ENCODE measurements at places on chromosomes 5 and 9.

DNA sequence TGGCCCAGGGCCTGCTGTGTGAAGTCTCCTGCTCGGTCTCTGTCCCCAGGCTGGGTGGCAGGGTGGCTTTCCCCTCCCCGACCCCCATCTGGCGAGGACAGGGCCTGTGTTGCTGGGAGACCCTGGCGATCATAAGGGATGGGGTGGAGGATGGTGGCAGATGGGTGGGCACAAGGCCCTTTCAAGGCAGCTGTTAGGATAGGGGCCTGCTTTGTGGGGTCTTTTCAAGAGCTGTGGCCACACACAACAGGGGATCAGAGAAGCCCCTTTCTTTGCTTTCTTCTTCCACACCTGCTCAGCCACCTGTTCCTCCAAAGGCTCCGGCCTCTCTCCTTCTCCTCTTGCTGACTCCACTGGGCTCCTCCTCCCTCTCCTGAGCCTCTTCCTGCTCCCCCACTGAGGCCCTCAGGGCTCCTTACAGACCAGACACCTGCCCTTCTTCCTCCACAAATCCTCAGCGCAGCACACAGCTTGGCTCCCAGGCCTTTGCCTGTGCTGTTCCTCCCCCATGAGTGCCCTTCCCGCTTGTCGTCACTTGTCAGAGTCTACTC lies 15.0 kb upstream of the NEURL1B start:
- no peak for DNase-seq

DNA sequence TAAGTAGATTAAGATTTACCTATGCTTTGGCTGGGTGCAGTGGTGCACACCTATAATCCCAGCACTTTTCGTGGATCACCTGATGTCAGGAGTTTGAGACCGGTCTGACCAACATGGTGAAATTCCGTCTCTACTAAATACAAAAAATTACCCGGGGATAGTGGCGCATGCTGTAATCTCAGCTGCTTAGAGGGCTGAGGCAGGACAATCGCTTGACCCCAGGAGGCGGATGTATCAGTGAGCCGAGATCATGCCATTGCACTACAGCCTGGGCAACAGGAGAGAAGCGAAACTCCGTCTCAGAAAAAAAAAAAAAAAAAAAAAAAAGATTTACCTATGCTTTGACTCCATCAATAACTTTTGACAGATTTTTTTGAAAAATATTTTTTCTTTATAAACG lies 267.1 kb upstream of the SEMA6A start:
- no peak for DNase-seq

GRCh38 chr5:36664766-36665165 lies 58.4 kb downstream of the SLC1A3 start:
- DNase-seq, result no peak

- no peak for DNase-seq
These were observed 12.7 kb downstream of the C9orf153 start for GRCh38 chr9:86246752-86247161.

DNA sequence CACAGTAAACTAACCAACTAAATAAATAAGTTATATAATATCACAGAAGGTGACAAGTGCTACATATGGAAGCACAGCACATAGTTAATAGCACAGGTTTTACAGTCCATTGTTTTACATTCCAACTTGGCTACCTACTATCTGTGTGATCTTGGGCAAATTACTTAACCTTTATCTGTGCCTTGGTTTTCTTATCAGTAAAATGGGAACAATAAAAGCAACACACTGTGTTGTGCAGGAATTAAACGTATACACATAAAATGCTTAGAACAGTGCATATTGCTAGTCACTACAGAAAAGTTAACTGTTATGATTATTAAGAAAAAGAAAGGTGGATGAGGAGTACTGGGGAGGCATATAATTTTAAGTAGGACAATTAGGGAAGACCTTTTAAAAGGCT lies 42.8 kb upstream of the GOLGA1 start:
- no peak for DNase-seq

DNA sequence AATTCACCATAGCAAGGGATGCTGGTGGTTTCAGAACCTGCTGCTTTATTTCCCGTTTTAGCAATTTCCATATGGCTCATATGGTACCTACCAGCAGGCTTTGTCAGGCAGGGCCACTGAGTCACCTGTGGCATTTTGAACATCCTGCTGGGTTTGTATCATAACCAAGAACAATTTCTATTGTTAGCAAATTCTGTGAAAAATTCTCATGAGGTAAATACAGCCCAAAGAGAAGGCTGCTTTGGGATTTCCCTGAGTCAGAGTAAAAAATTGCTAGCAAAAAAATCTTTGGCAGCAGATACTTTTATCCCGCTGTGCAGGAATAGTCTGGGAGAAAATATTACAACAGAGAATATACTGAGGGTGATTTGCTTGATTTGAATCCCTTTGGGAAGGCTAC lies 52.7 kb downstream of the PRR16 start:
- DNase-seq, result no peak

DNA sequence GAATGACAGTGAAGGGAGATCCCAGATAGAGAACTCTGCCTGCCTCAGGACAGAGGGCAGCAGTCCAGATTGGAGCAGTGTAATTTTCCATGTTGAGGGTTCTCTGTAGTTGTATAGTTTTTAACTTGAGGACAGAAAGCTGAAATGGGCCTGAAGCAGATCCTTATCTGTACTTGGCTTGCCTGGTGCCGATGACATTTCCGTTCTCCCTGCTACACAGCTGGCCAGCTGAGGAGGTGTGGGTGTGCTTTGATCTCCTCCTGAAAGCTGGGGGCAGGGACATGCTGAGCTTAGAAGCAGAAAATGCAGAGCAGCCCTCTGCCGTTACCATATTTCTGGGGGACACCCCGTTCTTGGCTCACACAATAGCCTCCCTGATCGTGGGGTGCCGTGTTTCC lies 10.5 kb downstream of the GLRX start:
- DNase-seq, result no peak
